ENCODE measurements at places on chromosomes 2 and 18. TPM values are rescaled to one million over a fixed set of nuclear protein-coding genes. Genes with fewer than 3 reads are reported as not detected.

DNA sequence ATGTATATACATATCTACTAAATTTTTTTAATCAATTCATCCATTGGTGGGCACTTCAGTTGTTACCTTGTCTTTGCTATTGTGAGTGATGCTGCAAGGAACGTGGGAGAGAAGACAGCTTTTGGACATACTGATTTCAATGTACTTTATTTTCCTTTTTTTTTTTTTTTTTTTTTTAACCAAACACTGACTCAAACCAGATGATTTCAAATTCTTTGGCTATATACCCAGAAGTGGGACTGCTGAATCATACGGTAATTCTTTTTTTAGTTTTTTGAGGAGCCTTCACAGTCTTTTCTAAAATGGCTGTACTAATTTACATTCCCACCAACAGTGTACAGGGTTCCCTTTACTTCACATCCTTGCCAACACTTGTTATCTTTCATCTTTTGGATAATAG lies 204.7 kb downstream of the INSIG2 start:
- no peak for DNase-seq

DNA sequence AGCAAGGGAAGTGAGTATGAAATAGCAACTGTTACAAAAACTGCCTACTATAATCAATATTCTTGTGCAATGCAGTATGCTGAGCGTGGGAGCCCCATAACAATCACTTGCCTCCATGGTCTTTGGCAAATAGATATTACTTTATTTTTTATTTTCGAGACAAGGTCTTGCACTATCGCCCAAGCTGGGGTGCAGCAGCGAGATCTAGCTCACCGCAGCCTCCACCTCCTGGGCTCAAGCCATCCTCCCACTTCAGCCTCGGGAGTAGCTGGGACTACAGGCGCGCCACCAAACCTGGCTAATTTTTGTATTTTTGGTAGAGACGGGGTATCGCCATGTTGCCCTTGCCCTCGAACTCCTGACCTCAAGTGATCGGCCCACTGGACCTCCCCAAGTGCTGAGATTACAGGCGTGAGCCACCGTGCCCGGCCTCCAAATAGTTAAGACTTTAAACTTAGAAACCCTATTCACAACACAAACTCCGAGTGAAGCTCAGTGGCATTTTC lies 1.2 kb upstream of the CCNT2 start:
- DNase-seq: peak; percentile 53

GRCh38 chr2:227415538-227416424 lies 28.0 kb upstream of the SCYGR1 start:
- no peak for DNase-seq

GRCh38 chr2:44956843-44957242 lies 15.3 kb downstream of the SIX3 start:
- DNase-seq: no peak

DNA sequence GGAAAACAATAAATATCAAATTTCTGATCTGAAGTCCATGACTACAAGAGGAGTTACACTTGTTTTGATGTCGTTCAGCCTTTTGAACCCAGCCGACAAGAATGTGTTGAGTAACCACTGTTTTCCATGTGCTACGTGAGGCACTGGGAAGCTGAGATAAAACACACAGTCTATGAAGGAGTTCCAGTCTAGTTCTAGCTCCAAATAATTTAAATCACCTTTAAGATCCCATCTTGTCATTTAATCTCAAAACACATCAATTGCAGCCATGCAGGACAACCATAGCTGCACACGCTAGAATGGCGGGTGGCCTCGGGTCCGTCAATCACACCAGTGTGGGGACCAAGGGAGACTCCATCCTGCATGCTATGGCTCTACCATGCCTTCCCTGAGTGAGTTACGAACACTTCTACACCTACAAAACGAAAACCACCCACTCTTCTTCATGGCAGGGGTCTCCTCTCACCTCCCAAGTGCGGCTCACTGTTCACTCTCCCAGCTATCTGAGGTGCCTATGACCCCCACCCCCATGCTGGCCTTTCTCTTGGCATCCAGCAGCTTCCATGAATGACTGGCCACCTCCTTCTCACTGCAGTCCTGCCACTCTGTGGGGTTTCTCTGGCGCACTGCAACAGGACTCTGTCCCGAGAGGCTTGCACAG lies 3.8 kb downstream of the FHL2 start:
- DNase-seq: no peak

GRCh38 chr18:832085-832681 lies 20.1 kb upstream of the YES1 start:
- DNase-seq: no peak

DNA sequence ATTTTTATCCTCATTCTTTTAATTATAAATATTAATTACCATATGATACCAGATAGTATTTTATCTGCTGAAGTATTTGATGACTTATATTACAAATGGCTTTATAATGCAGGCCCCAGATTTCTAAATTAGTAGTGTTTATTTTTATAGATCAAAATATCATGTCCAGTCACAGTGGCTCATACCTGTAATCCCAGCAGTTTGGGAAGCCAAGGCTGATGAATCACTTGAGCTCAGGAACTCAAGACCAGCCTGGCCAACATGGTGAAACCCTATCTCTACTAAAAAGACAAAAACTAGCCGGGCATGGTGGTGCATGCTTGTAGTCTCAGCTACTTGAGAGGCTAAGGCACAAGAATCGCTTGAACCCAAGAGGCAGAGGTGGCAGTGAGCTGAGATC lies 100.1 kb upstream of the ARHGAP15 start:
- DNase-seq: no peak

- DNase-seq: no peak
These were observed 582.6 kb downstream of the CNTNAP5 start for GRCh38 chr2:124607679-124608078.

DNA sequence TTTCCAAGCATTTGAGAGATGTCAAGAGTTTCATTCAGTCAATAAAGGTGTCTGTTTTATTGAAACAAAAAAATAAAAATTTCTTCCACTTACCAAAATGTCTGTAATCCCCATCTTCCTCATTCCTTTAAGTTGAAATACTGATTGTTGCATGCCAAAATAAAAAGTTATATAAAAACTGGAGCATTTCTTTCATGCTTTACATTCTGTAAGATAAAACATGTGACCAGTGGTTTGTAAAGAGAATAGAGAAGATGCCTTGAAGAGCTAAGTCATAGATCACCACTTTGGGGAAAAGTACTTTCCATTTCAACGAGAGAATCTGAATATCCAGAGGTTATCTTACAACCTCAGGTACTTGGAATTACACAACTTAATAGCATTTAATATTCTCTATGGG lies 35.9 kb upstream of the MYO1B start:
- DNase-seq: no peak

GRCh38 chr2:52238782-52239181 lies 1206.8 kb upstream of the NRXN1 start:
- DNase-seq: no peak

GRCh38 chr18:56119681-56120080 lies 518.7 kb downstream of the TXNL1 start:
- DNase-seq: no peak

GRCh38 chr2:167575276-167575675 lies 672.1 kb downstream of the STK39 start:
- no peak for DNase-seq

- DNase-seq: no peak
These were observed 128.9 kb upstream of the ASB18 start for GRCh38 chr2:236393101-236393500.

- no peak for DNase-seq
These were observed 34.8 kb downstream of the ATOH8 start for GRCh38 chr2:85788603-85789002.

DNA sequence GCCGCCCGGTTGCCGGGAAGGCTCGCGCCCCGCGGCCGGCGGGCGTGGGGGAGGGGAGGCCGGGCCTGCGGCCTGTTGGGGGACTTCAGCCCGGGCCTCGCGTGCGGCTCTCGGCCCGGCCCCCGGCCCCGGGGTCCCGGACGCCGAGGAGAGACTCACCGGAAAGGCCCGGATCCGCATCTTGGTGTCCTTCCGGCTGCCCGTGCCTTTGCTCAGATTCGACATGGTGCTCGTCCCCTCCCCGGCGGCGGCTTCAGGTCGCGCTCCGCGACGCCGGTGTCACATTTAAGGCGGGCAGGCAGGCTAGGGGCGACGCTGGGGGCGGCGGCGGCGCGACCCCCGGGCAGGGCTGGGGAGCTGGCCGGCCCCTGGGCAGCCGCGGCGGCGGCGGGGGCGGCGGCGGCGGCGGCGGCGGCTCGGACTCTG lies 365 bp downstream of the CUL3 start:
- peak; percentile 47 for DNase-seq

- no peak for DNase-seq
These were observed 1.1 kb upstream of the NEMP2 start for GRCh38 chr2:190535586-190535985.

GRCh38 chr2:124267794-124268193 lies 242.7 kb downstream of the CNTNAP5 start:
- no peak for DNase-seq

DNA sequence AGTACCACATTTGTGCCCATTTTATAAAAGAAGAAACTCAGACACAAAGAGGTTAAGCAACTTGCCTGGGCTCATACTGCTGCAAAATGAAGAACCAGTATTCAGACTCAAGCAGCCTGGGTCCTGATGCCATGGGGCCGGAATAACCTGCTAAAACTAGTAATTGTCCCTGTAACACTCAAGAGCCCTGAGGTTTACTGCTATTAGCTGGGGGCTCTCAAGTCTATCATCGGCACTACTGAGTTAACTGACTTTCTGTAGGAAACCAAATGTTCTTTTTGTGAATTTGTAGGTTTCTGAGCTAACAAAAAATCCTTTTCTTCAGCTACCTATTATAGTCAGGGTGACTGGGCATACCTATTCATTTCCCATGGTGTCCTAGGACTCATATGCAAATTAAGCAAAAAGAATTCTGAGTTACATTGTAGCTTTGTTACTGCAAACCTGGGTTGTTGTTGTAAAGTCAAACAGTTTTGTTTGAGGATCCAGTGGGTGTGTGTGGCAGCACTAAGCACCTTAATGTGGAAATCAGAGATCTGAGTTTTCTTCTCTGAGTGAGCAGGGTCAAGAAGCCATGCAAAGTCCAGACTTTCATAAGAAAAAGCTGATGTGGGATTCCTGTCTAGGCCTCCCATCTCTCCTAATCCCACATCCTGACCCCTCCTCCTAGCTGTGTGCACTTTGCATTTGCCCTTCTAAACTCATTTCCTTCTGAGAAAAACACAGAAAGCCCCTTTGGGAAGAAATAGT lies 72.4 kb upstream of the TNP1 start:
- no peak for DNase-seq

GRCh38 chr2:197297772-197298318 lies 12.7 kb downstream of the ANKRD44 start:
- no peak for DNase-seq

DNA sequence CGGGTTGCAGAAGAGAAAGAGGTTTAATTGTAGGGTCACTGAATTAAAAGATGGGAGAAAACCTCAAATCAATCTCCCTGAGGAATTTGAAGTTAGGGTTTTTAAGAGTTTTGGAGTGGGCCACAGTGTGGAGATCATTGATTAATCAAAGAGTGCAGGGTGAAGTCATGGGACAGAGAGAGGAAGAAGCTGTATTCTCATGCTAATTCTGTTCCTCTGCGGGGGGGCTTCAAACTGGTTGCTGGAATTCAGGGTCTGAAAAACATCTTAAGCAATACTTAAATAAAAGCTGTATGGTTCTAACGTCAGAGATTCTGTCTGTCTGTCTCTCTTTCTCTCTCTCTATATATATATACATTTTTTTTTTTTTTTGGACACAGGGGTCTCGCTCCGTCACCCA lies 169.8 kb upstream of the SPATS2L start:
- no peak for DNase-seq

DNA sequence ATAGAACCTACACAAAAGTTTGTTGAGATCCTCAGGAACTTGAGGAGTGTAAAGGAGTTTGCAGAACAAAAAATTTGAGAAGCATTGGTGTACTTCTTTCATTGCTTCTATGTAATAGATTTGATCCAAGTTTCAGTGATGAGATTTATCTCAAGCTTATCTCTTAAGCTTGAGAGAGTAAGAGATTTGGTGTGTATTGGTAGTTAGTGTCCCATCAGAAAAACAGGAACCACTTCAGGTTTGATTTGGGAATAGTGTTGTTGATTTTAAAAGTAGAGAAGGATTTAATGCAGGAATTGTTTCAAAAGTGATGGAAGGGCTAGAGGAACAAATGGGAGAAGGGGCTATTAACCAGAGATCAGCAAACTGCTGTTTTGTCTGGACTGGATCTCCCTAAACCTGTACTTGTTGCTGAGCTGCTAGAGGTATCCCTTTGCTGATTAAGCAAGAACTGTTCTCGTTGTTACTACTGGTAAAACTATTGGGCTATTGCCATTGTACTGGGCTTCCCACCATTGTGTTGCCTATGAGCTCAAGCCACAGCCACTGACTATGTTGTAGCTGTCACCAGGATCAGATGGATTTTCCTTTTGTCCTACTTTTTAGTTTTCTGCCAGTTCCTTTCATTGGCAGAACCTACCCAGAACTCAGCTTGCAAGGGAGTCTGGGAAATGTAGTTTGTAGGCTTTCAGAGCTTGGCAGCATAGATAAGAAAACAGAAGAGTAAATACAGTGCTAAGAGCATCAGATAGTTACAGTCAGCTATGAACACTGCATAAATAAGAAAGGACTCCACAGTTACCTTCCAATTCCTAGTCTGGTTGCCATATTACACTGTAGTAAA lies 39.3 kb downstream of the RAB10 start:
- no peak for DNase-seq

GRCh38 chr2:236702657-236703372 lies 133.2 kb downstream of the ACKR3 start:
- no peak for DNase-seq

GRCh38 chr2:118761771-118762170 lies 85.7 kb downstream of the EN1 start:
- DNase-seq: no peak

GRCh38 chr18:29780816-29781215 lies 1261.7 kb downstream of the DSC3 start:
- DNase-seq: no peak

- no peak for DNase-seq
These were observed 301.5 kb upstream of the MGAT5 start for GRCh38 chr2:133952420-133952819.

GRCh38 chr2:23015651-23016200 lies 369.3 kb upstream of the KLHL29 start:
- DNase-seq: no peak

- DNase-seq: no peak
These were observed 199.0 kb upstream of the ERBB4 start for GRCh38 chr2:212737392-212738172.

GRCh38 chr2:17620841-17621240 lies 80.3 kb downstream of the VSNL1 start:
- no peak for DNase-seq

The CCDC68 gene
- not detected for total RNA-seq

The GAD1 gene
- not detected for total RNA-seq

The FOXI3 gene
- not detected for total RNA-seq

The YPEL5 gene
- 1,071 TPM for total RNA-seq

The COL3A1 gene
- not detected for total RNA-seq

The HJURP gene
- 0.53 TPM for total RNA-seq

The IL1R2 gene
- not detected for total RNA-seq

The ZNF396 gene
- total RNA-seq: not detected

The DHRS9 gene
- total RNA-seq: not detected

The SAG gene
- total RNA-seq: 0.05 TPM

The FAP gene
- not detected for total RNA-seq

The COLEC11 gene
- total RNA-seq: not detected

The ERMN gene
- total RNA-seq: 20.7 TPM

The SERPINB5 gene
- total RNA-seq: not detected

The ASPRV1 gene
- total RNA-seq: 0.73 TPM

The UGT1A4 gene
- not detected for total RNA-seq

The GREB1L gene
- total RNA-seq: not detected

Measured in CD8-positive, alpha-beta T cell (primary cell).